ENCODE measurements at places on chromosomes 3 and 15. TPM values are rescaled to one million over a fixed set of nuclear protein-coding genes. Genes with fewer than 3 reads are reported as not detected.

DNA sequence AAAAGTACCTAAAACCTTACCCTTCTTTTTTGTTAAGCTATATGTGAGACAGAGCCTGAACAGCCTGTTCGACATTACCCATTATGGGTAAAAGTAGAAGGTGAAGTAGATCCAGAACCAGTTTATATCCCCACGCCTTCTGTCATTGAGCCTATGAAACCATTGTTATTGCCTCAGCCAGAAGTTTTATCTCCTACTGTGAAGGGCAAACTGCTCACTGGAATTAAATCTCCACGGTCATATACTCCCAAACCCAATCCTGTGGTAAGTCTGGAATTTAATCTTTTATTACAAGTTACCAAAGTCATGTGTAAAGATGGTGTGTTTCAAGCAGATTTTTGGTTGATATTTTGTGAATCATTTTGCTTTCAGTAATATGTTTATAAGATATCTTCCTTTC lies 47.1 kb upstream of the MAPKBP1 start:
- DNase-seq: no peak

- DNase-seq: no peak
These were observed 212.6 kb upstream of the SEMA6D start for GRCh38 chr15:47504624-47505256.

- DNase-seq: peak; percentile 58
These were observed 14.7 kb downstream of the IDH2 start for GRCh38 chr15:90087454-90088154.

GRCh38 chr3:185982632-185983031 lies 44.8 kb upstream of the TRA2B start:
- DNase-seq: no peak

DNA sequence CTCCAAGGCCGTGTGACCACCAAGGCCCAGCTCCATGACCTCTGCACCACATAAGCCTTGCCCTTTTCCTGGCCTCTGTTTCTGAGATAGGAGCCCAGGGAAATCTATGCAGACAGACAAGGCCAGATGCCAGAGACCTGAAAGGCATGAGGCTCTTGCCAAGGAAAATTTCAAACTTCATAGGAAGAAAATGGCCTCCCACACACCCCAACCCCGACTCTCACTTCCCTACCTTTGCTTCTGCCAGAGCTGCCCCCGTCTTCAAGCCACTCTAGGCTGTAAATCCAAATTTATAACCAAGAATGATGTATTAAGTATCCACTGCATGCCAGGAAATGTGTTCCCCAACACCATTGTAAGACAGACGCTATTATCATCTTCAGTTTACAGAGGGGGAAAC lies 65.5 kb upstream of the HRH1 start:
- DNase-seq: no peak

GRCh38 chr15:35998663-35999602 lies 453.0 kb upstream of the DPH6 start:
- no peak for DNase-seq

DNA sequence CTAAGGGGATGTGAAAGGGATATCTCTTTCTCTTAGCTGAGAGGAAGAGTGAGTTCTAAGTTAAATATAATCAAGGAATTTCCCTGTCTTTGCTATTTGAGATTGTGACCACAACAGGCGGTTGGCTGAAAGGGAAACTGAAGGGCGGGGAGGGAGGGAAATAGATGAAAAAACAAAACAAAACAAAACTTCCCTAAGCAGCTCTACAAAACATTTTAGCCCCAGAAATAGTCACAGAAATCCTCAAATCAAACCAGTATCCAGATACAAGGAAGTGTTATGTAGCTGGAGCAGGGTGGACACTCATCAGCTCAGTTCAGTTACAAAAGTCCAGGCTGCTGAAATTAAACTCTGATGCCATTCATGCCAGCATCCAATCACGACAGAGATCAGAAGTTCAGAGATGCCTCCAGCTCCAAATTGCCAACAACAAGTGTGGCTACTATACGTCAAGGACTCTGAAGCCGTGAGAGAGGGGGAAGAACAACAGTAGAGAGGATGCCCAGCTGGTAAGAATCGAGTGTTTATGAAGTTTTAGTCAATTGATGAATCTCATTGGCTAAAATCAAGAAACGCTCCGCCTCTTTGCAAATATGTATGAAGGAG lies 319 bp upstream of the TP63 start:
- no peak for DNase-seq

GRCh38 chr15:78171864-78172472 lies 22.8 kb downstream of the IDH3A start:
- no peak for DNase-seq

DNA sequence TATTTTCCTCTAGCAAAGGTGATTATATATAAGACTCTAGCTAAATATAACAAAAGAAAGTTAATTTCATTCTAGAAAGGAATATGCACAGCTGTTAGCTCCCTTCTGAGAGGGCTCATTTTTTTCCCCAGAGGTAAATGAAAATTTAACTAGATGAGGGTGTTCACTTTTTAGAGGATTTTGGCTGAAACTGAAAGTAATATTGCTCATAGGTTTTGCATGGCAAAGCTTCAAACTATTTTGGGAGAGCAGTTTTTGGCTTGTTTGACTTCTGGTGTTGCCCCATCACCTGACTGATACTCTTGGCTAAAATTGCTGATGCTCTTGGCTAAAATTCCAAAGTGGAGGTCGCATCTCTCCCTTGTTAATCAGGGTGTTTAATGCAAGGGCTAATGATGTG lies 311.9 kb downstream of the EDEM1 start:
- no peak for DNase-seq

DNA sequence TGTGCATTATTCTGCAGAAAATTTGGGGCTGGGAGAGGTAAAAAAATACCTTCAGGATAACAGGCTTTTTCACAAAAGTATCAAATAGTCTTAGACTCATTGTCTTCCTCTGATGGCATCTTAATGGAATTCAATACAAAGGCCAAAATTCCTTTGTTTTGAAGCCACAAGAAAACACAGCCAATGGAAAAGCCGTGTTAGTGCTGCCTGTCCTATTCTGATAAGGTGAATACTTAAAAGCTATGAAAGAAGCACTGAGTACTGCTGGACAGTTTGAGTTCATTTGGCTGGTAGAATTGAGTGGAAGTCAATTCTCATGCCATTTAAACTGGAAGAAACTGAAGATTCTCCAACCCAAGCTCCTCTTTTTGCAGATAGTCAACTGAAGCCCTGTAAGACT lies 395.3 kb upstream of the TPRG1 start:
- no peak for DNase-seq

GRCh38 chr3:126781889-126782491 lies 78.0 kb downstream of the CHCHD6 start:
- DNase-seq: no peak

DNA sequence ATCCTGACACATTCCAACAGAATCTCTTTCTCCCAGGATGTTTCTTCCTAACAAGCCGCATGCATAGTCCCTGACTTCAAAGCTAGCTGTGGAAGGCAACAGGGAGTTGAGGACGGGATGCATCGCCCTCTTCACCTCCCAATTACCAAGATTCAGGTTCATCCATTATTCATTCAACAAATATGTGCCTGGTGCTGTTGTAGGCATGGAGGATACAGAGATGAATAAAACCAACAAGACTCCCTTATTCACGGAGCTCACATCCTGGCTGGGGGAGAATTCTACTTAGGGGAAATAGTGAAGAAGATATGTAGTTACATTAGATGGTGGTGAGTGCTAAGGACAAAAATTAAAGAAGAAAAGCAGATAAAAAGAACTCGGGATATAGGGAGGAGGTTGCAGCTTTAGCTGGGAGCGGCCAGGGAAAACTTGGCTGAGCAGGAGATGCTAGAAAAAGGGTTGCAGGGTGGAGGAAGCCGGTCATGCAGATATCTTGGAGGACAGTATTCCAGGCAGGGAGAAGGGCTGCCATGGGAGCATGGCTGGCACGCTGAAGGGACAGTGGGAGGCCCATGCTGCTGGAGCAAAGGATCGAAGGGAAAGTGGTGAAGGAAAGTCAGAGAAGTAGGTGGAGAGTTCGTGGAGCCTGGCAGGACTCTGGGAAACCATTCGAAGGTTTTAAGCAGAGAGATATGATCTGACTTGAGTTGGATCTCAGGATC lies 5.0 kb downstream of the ITGB5 start:
- DNase-seq: no peak

DNA sequence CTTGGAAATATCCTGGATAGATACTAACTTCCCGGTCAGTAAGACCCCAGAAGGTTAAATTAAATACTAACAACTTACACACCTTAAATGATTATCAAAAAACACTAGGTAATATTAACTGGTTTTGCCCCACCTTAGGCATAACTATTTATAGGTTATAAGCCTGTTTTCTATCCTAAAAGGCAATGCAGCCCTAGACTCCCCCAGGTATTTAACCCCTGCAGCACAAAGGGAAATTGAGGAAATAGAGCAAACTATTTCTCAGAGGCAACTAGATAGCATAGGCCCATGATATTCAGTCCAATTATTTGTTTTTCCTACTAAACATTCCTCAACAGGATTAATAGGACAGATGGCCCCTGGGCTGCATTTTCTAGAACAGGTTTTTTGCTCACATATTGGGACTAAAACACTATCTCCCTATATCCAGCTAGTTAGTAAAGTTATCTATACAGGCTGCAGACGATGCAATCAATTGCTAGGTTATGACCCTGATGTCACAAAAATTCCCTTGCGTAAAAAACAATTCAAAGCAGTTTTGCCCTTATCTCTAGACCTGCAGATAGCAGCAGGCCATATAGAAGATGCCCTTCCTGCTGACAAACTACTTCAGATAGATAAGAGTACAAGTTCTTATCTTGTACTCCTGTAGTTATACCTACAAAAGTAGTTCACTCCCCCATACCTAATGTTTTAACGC lies 221.3 kb downstream of the DTWD1 start:
- no peak for DNase-seq

- no peak for DNase-seq
These were observed 151.7 kb downstream of the CLSTN2 start for GRCh38 chr3:140086642-140087041.

DNA sequence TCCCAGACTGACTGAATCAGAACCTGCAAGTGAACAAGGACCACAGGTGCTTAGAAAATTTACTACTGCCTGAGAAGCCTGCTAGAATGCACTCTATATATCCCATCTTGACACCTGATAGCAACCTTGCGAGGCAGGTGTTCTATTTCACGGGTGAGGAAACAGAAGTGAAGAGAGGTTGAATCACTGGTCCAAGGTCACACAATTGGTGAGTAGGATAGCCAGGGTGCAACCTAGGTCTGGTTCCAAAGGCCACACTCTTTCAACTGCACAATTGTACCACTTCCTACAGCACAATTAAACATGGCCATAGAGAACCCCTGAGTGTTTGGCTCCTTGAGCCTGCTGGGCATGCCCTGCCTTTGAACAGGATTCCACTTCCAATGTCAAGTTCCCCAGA lies 87.0 kb downstream of the RAB11A start:
- DNase-seq: no peak

DNA sequence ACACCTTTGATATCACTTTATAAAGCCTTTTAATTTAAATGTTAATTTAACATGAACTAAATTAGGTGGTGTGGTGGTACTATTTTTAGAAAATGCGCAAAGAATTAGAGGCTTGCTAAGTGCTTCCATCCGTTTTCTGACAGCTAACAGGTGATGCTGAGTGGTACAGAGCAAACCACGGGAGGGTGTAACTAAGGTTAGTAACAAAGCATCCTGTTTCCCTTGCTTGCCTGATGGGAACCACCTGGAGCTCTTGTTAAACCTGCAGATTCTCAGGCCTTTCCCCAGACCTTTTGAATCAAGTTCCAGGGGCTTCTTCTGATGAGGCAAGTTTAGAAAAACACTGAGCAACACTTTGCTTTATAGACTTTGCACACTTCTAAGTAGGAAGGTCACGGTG lies 101.0 kb downstream of the ATG7 start:
- DNase-seq: peak; percentile 39

- DNase-seq: no peak
These were observed 51.1 kb downstream of the NEDD4 start for GRCh38 chr15:55942332-55942731.

DNA sequence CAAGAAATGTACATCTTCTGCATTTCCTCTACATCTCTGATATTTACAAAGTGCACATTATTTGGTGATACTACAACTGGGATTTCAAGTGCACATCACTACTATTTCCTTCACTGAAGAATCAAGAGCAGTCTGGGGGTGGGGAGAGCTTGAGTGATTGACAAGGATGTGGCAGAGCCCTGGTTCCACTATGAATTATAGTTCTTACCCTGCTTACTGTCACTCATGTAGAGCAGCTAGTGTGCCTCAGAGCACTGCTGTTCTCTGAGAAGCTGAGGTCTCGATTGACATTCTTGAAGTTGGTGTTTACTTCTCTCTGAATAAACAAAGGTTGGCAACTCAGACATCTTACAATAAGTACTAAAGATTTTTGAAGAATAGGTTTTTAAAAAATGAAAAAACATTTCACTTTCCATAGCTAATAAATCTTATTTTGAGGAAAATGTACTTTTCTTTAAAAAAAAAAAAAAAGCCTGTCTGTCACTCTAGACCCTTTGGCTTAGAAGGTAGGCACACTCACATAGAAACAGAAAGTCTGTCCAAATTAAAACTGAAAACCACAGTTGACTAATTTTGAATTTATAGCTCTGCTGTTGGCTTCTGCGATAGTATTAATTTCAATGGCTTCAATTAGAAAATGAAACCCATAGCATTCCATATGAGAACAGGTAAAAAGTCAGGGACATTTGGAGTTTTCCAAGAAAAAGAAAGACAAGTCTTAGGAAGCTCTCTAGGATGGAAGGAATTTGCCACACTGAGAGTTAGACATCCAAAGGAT lies 5.6 kb downstream of the GREM1 start:
- no peak for DNase-seq

DNA sequence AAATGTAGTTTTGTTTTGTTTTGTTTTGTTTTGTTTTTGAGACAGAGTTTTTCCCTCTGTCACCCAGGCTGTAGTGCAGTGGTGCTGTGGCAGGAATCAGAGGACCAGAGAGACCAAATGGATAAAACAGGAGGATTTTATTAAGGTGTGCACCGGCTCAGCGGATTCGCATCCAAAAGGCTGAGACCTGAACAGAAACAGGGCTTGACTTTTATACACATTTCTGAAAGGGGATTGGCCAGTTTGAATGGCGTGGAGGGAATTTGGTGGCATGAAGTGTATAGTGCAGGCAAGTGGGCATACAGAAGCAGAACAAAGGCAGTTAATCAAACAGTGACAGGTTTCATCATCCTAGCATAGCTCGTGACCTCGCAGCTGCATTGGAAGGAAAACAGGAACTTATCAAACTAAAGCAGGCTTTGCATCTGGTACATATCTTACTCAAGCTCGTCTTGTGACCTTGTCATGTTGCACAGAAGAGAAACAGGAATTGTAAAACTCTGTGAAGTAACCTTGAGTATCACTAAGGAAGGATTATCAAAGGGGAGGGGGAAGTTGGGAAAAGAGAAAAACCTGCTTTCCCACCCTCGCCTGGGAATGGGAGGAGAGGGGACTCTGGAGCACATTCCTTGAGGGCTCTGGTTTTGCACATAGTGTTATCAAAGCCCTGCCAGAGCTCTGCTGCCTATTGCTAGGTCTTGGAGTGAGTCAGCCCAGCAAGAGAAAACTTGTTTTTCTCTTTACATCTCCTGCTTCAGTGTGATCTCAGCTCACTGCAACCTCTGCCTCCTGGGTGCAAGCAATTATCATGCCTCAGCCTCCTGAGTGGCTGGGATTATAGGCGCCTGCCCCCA lies 38.5 kb downstream of the C3orf62 start:
- DNase-seq: no peak

IL17RC gene
- 12.6 TPM for total RNA-seq

UMPS gene
- total RNA-seq: 50.9 TPM

NDN gene
- 98.1 TPM for total RNA-seq

NOX5 gene
- total RNA-seq: 0.03 TPM

CYP8B1 gene
- total RNA-seq: not detected

TMC3 gene
- not detected for total RNA-seq

USP19 gene
- 62.0 TPM for total RNA-seq

NME9 gene
- total RNA-seq: 0.14 TPM

RLBP1 gene
- total RNA-seq: not detected

GOLGA8M gene
- not detected for total RNA-seq

Measured in GM23338 (cell line).